CD8-positive, alpha-beta memory T cell (primary cell): ENCODE measurements at places on chromosomes 3 and 15.
A peak's percentile ranks its signal among the peaks of the same experiment; 100 is the strongest.

DNA sequence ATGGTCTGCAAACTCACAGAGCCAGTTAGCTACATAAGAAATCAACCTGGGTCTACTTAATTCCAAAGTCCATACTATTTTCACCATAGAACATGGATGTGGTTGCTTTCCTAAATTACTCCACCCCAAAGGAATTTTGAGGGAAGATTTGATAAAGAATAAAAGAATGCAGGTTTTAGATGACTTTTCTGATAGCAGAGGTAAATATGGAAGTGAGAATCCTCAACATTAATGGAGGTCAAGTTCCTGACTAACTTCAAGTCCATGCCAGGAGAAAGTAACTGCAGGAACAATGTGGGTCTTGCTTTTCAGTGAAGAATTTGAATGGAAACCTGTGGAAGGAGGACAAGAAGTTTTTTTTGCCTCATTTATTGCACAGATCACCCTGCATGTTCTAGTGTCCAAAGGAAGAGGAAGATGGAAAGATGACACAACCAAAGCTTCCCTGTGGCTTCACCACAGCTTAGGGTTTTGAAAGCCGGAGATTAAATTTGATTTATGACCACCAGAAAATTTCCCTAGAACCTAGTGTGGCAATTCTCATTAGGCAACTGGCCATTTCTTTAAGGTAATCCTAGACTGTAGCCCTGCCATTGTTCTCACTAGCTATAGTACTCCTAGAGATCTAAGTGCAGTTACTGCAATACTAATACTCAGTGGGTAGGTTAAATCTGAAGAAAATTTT is 429.7 kb downstream of the RAP2B start:
- no peak for DNase-seq

GRCh38 chr3:49415931-49416601 is 3.8 kb downstream of the TCTA start:
- peak; percentile 58 for DNase-seq

GRCh38 chr15:51199541-51199940 is 104.8 kb upstream of the TNFAIP8L3 start:
- DNase-seq = no peak

DNA sequence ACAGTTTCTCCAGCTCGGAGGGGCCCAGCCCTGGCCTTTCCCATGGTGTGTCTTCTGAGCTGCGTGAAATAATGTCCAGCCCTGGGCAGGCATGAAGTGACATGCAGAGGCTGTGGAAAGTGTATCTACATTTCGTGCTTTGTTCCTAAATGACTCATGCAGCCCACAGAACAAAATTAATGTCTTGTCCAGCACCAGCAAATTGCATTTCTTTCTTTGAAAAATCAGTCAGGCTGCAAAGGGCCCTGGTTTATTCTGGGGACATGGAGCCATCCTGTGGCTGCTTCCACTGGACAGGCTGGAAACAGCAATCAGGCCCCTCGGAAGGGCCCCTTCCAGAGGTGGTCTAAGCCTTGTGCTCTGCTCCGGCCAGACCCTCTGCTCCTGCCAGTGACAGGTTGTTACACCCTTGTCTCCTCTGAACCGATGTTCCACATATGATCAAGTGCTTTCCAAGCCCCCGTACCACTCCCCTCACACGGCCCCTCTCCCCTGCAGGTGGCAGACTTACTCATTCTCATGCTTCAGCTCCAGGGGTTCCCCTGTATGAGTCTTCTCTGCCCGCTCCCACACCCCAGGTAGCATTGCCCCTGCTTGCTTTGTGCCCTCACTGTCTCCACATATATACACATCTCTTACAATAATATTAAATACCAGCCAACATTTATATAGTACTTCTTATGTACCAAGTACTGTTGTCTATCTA is 33.7 kb downstream of the CRYGS start:
- no peak for DNase-seq

DNA sequence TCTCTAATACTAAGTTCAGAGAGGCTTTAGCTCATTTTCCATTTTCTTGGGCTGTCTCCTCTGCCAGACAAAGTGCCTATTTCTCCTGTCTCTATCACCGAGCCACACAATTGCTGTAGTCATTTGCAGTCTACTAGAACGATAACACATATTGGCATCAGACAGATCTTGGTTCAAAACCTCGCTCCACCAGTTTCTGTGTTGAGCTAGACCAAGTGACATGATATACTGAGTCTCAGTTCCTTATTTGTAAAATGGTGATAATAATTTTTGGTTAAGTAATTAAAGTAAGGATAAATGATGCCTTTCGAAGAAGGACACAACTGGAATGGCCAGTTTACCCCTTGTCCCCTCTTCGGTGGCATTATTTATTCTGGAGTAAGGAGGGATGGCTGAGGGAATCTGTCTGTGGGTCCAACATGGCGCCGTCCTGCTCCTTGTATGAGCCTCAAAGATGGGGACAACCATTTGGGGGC is 398 bp upstream of the RAB7A start:
- no peak for DNase-seq

DNA sequence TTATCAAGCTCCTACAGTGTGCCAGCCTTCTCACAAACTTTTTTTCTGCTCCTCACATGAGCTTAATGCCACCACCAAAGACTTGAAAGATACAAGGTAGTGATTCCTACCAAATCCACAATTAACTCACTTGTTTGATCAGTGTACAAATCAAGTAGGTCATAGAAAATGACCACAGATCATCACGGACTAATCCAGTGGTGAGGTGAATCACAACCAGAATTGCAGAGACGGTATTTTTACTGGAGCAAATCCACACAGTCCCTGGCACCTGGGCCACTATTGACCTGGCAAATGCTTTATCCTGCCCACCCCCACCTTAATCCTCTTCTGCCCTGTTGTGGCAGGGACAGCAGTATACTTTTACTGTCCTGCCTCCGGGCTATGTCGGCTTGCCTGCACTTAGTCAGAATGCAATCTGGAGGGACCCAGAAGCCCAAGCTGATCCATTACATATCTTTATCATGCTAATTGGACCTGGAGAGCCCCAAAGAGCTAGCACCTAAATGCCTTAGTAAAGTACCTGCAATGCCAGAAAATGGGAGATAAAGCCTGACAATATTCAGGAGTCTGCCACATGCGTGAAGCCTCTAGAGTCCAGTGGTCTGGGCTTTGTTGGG is 83.9 kb upstream of the CDV3 start:
- DNase-seq = no peak

GRCh38 chr3:136678981-136679380 is 73.2 kb downstream of the STAG1 start:
- DNase-seq = no peak

DNA sequence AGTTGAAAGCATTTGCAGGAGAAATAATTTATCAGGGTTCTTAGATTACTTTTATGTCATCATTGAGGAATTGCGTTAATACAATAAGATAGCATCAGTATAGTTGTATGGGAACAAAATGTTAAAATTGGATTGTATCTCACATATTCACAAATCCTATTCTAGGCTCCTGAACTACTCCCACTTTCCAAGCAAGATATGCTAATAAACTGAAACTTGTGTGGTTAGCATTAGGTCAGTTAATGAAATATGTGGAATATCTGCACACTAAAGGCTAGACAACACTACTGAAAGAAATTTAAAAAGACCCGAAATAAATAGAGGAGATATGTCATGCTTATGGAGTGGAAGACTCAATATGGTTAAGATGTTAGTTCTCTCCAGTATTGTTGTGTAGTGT is 272.7 kb downstream of the DOCK3 start:
- no peak for DNase-seq

GRCh38 chr3:192929755-192930547 is 12.3 kb upstream of the MB21D2 start:
- no peak for DNase-seq

DNA sequence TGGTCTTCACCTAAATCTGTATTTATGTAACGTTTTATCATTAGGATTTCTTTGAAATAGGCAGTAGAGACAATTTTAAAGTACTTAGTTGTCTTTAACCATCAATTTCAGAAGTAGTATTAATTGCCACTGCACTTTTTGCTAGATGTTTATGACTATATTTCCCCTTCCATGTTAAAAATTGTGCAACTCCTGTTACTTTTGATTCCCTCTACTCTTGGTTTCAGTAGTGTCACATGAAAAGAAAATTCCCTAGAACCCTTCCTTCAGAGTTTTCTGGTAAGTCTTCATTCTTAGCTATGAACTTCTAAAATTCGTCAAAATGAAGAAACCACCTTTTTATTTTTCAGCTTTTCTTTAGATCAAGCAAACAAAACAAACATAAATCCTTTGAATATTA is 7.1 kb downstream of the PIAS1 start:
- no peak for DNase-seq

GRCh38 chr3:114460459-114460858 is 166.6 kb downstream of the TIGIT start:
- DNase-seq = no peak

GRCh38 chr3:40173227-40173721 is 136.2 kb upstream of the EIF1B start:
- DNase-seq = no peak

DNA sequence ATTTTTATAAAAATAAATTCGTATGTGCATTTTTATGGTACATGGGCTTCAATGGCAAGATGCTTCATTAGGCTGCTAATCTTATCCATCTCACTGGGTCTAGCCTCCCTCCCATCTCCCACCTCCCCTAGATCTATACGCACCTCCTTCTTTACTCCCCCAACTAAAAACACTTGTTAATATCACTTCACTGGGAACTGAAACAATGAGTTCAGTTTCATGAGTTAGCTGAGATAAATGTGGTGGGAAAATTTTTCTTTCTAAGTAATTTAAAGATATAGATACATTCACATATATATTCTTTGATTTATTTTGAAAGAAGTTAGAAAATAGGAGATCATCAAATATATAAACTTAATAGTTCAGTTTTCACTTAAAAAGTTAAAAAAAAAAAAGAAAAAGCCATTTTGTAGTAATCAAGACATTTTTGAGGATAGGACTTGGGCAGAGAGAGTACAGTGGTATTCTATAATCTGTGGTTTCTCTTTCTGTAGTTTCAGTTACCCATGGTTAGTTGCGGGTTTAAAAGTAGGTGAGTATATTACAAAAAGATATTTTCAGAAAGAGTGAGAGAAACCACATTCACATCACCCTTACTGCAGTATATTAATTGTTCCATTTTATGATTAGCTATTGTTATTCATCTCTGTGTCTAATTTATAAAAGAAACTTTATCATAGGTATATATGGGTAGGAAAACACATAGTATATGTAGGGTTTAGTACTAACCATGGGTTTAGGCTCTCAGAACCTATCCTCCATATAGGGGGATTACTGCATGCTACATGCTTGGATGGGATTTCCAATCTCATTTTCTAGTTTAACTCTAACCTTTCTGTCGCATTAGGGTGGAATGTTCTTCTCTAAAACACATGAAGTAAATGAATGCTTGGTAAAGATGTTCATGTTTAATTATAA is 316.0 kb upstream of the CBLB start:
- DNase-seq = no peak

GRCh38 chr3:50095352-50095998 is 6.8 kb downstream of the RBM5 start:
- DNase-seq = no peak

DNA sequence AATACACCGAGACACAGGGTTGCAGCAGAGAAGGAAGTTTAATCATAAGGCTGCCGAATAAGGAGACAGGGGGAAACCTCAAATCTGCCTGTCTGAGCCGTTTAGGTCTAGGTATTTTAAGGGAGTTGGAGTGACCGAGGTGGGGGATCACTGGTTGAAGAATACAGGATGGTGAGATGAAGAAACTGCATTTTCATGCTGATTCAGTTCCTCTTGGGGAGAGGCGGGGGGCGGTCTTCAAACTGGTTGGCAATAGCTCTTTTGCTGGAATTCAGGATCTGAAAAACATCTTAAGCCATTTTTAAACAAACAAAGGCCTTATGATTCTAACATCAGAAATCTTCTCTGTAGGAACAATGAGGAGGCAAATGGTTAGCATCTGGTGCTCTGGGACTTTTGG is 699.5 kb upstream of the CFAP20DC start:
- no peak for DNase-seq

DNA sequence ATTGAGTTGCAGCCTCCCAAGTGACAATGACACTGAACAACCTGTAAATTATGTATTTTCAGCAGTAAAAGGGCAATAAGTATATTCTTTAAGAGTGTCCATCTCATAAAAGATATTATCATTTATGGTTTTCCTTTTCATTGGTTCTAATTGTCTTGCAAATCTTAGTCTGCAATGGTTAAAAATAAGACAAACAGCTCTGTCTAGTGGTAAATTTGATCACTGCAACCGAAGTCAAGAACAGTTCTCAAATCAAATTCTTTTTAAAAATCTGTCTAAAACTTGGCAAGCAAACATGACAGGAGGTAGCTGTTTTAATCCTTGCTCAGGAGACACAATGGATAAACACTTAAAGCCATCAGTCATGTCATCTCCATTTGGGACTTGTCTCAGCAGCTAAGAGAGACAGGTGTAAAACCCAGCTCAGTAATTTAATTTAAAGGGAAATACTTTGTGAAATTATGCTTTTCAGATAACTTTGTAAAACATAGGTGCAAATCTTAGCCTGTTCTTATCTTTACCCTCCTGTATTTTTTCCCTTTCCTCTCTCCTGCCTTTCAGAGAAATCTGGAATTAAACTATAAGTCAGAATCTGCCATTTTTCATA is 150.3 kb upstream of the ARHGEF26 start:
- DNase-seq = no peak

- DNase-seq = no peak
Measured at GRCh38 chr3:53350652-53351051, 3.3 kb upstream of the DCP1A start.
